Natural killer cell (primary cell): ENCODE measurements at places on chromosomes 16 and 17. TPM values are rescaled to one million over a fixed set of nuclear protein-coding genes. Genes with fewer than 3 reads are reported as not detected.

Gene CCL8
- total RNA-seq = not detected

Gene SULT1A2
- total RNA-seq = not detected

GRCh38 chr17:13346996-13347762 is 254.6 kb downstream of the HS3ST3A1 start:
- no peak for DNase-seq

GRCh38 chr16:88576307-88576706 is 6.1 kb downstream of the ZC3H18 start:
- no peak for DNase-seq
